ENCODE measurements at places on chromosomes 16 and 17.

DNA sequence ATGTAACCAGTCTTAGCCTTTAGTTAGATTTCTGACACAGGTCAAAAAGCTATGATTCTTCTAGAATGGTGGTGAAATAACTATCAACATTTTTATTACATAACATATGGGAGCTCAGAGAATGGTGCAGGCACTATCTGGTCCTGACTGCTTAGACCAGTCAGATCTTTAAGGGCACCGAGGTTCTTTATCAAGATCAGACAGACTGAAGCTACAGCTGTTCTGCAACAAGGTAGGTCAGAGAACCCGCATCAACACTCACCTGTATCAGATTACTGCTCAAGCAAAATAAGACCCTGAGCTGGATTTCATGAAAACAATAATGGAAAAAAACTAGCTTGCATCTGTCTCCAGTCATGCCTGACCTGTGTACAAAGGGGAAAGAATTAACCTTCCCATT lies 160.4 kb downstream of the KCNJ2 start:
- no peak for DNase-seq

DNA sequence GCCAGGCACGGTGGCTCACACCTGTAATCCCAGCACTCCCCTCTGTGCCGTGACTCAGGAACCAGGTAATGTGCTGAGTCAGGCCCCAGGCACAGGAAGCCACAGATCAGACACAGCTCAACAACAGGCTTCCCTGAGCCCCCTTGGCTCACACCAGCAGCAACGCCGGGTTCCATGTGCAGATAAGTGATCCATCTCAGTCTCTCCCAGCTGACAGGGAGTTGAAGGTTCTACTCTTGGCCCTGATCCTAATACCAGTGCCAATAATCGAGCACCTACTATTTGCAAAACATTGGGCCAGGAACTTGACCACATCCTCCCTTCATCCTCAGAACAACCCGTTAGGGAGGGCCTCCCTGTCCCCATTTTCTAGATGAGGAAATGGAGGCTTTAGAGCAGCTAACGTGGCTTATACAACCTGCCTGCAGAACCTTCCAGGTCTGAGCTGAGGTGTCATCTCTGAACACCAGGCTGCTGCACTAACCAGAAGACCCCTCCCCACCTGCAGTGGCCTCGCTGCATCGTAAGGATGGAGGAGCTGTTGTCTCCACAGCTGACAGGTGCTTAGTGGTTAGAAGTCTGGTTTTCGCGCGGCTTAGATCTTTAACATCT lies 64.8 kb upstream of the AMZ2 start:
- no peak for DNase-seq

- peak; percentile 75 for DNase-seq
These were observed 133.6 kb downstream of the SNX11 start for GRCh38 chr17:48241131-48241591.

GRCh38 chr17:27327397-27327796 lies 33.5 kb downstream of the WSB1 start:
- DNase-seq, result no peak

DNA sequence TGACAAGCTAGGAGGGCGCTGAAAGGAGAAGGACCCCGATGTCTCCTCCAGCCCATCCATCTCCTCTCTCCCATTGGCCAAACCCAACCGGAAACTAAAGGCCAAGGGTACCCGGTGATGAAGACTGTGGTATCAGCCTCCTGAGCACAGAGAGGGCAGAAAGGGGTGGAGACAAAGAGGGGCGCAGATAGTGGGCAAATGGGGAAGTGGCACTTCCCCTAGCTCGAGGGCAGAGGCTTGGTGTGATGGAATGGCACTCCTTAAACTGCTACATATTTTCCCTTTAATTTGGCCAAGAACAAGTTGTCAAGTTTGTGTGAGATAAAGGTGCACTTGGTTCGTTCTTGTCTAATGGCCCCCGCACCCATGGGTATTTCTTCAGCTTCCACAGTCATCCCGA lies 27.8 kb downstream of the IL4R start:
- no peak for DNase-seq

DNA sequence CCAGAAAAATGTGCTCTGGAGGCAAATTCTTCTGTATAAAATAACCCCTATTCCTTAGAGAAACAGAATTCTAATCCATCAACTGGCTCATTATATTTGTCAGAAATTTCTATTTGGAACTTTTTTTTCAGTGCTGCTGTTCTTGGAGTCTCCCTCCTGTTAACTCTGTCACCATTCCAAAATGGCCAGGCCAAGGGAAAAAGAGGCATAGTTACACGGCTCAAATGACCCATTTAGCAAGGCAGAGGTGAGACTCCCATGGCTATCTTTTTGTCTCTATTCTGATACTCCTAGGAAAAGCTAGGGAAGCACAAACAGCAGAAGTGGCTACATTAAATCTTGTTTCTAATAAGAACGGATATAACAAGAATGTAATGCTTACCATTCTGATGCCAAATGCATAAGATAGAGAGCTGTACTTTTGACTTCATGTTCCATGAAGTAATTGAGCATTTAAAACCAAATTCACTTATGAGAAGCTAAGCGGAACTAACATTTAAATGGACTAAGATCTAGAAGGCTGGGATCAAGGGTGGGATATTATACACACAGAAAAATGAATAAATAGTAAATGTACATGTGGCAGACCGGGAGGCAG lies 64.4 kb upstream of the CORO6 start:
- DNase-seq, result no peak

GRCh38 chr16:29014561-29015069 lies 29.8 kb downstream of the LAT start:
- DNase-seq, result no peak

DNA sequence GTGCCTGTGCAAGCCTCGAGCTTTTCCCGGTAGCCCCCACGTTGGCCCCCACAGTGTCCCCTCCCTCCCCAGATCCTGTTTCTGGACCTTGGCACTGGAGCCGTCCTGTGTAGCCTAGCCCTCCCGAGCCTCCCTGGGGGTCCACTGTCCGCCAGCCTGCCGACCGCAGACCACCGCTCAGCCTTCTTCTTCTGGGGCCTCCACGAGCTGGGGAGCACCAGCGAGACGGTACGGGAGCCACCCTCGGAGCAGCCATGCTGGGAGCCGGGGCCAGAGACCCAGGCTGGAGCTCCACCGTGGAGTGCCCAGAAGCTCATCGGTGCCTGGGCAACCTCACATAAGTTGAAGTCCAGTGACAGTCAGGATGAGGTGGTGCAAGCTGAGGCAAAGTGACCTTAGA lies 11.8 kb downstream of the RGS11 start:
- DNase-seq, result no peak

GRCh38 chr16:8167436-8167835 lies 422.9 kb downstream of the TMEM114 start:
- DNase-seq, result no peak
